ENCODE measurements at places on chromosomes 1 and 21. TPM values are rescaled to one million over a fixed set of nuclear protein-coding genes. Genes with fewer than 3 reads are reported as not detected.

Gene INSRR
- total RNA-seq = not detected

Gene SH2D5
- 0.20 TPM for total RNA-seq

Gene TAS1R3
- total RNA-seq = under 0.01 TPM

Gene ADAMTS1
- total RNA-seq = 3.7 TPM

Gene SGIP1
- 34.1 TPM for total RNA-seq

Measured in lung microvascular endothelial cell (primary cell).